Retinal pigment epithelial cell (primary cell): ENCODE measurements at places on chromosomes 13 and 19.

GRCh38 chr13:70424428-70424827 is 316.2 kb upstream of the KLHL1 start:
- no peak for DNase-seq

DNA sequence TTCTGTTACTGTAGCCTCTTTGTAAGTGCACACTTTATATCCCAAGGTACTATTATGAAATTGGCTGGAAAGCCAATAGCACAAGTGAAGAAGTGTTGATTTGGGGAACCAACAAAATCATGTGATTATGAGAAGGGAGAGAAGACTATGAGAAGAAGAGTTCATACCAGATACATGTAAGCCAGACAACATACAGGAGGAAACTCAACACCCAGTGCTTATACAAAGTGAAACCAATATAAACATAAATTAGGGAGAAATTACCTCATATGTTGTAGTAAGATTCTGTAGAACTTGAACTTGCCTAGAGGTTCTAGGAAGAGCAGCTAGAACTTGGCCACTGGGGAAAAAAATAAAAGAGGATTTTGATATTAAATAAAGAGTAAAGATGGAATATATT is 17.4 kb downstream of the CPB2 start:
- DNase-seq, result no peak

DNA sequence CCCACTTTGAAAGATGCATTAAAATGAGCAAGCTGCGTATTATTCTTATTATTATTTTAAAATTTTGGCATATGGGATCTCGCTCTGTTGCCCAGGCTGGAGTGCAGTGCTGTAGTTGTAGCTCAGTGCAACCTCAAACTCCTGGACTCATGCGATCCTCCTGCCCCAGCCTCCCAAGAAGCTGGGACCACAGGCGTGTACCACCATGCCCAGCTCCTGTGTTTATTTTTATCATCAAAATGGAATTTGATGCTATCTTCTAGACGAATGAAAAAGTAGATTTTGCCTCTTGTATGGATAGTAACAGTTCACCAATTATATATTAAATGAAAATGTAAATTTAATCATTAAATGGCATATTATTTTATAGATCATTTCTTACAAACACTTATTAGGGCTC is 43.6 kb downstream of the COL4A1 start:
- DNase-seq, result no peak

GRCh38 chr13:98878486-98879126 is 99.3 kb downstream of the DOCK9 start:
- no peak for DNase-seq

GRCh38 chr13:28031896-28032288 is 43.4 kb upstream of the URAD start:
- DNase-seq, result no peak

- no peak for DNase-seq
Measured at GRCh38 chr13:112836940-112837339, 132.1 kb upstream of the MCF2L start.

DNA sequence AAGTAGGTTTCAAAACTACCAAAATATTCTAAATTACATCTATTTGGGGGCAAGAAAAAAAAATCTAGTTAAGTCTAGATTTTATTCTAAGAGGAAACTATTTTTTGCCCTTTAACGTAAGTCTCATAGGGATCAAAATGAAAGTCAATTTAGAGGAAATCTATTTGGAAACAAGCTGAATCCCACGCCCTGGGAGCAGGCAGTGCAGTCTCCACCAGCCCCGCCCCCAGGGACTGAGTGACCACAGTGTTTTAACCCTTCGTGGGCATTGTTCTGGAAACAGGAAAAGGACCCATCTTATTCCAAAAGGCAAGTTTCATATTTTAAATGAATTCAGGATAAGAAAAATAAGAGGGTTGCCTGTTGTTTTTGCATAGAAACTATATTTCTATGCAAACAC is 209.7 kb downstream of the SPRY2 start:
- peak; percentile 73 for DNase-seq

DNA sequence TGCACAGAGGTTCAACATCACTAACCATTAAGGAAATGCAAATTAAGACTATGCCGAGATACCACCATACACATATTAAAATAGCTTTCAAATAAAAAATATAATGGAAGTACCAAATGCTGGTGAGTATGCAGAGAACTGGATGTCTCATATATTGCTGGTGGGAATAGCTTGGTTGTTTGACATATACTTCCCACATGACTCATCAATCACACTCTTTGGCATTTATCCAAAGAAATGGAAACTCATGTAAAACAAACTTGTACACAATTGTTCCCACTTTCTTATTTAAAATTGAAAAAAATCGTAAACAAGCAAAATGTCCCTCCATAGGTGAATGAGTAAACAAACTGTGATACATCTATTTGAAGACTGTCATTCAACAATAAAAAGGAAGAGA is 982.6 kb upstream of the ATXN8OS start:
- peak; percentile 2 for DNase-seq

DNA sequence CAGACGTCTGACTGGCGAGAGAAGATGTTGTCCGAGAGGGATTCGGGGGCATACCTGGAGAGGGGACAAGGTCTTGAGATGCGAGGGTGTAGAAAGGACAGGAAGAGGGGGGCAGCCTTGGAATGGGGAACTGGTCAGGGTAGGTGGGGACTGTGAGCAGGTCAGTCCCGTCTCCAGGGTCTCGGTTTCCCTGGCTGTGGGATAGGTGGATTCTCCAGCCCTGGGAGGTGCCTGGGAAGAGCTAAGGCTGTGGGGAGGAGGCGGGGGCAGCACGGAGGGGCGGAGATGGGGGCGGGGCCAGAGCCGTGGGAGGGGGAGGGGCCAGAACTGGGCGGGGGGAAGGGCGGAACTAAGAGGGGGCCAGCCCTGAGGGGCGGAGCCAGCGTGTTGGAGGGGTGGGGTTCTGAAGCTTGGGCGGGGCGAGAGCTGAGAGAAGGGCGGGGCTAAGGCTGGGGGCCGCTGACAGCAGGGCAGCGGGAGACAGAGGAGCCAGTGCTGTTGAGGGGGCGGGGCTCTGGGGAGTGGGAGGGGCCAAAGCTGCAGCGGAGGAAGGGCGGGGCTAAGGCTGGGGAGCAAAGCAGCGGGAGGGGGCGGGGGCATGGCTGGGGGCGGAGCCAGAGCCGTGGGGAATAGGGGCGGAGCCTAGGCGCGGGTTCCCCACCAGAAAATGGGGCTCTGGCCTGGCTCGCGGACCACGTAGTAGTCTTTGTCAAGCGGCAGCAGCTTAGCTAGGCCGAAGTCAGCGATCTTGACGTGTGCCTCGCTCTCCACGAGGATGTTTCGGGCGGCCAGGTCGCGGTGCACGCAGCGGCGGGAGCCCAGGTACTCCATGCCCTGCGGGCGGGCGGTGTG is 9.5 kb upstream of the INSL3 start:
- DNase-seq, result peak; percentile 59

DNA sequence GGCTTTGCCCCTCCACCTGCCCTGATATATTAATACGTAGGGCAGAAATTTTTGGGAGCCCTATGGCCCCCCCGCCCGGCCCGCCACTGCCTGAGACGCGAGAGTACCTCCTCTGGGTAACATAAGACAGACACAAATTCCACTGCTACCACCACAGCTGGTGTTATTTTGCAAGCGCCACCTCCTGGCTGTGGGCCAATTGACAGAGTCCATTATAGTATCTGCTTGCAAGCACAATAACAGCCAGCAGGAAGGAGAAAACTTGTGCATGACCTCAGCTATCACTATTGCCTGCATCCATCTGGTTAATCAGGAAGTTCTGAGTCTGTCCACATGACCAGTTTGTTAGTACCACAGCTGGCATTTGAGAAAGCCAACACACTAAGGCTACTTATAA is 25.3 kb upstream of the OR10H2 start:
- DNase-seq, result no peak

GRCh38 chr19:10769533-10770491 is 51.9 kb downstream of the DNM2 start:
- DNase-seq, result no peak

DNA sequence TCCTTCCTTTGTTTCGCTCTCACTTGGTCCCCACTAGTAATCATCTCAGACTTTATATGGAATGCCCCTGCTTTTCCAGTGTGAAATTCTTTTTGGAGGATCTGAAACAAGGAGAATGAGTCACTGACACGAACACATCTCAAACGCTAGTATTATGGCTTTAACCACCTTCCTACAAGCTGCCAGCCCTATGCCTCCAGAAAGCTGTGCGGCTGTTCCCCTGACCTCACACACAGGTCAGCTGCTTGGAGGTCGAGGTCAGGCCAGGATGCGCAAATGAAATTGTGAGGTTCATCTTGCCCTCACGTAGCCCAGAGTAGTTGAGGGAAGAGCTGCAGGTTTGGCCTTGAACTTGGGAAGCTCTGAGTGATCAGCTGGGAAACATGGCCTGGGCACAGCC is 449.8 kb downstream of the FGF9 start:
- no peak for DNase-seq

DNA sequence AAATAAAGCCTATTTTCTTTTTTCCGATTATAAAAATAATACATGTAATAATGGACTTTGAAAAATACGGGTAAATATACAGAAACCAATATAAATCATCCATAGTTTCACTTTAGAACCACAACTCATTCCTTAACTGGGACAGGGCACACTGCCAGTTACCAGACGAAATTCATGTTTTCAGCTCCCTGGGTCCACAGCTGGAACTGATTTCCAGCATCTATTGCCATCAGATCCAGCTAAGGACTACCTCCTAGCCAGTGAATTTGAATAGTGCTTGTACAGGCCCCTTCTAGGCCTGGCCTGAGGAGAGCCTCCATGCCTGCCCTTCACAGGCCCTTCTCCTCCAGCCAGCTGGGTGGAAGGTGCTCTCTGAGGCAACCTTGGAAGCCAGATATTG is 30.0 kb upstream of the ATP12A start:
- DNase-seq, result no peak

DNA sequence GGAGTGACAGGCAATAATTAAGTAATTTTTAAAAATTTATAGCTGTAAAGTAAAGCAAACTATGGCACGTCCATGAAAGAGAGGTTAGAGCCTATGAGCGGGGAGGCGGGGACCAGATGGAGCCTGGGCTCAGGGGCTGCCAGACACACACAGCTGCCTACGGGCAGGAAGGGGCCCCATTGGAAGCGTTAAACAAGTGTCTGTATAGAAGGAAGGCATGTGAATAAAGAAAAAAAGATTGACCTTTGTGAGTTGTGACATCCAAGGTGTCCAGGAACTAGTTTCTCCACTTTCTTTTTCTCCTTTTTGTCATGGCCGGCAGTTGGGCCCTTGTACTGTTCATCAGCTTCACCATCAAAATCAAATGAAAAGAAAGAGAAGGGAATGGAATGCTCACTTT is 56.8 kb downstream of the LRCH1 start:
- DNase-seq, result no peak

DNA sequence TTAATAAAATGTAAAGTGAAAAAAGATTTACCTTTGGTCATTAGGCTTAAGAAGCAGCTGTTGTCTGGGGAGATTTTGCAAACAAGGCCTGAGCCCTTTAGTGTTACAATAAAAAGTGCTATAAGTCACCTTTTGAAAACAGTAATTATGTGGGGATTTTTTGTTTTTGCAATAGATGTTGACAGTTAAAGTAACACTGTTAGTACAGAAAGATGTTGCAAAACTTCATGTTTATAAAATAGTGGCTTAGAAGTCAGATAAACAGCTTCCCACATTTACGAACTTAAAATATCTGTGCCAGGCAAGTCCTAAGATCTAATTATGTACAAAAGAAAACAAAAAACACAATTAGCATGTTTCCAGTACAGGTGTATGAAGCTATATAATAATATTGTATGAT is 138.0 kb upstream of the IRS2 start:
- DNase-seq, result no peak

GRCh38 chr19:31352296-31352781 is 3.1 kb upstream of the TSHZ3 start:
- DNase-seq, result no peak

- no peak for DNase-seq
Measured at GRCh38 chr19:15666883-15667282, 6.0 kb upstream of the CYP4F12 start.

DNA sequence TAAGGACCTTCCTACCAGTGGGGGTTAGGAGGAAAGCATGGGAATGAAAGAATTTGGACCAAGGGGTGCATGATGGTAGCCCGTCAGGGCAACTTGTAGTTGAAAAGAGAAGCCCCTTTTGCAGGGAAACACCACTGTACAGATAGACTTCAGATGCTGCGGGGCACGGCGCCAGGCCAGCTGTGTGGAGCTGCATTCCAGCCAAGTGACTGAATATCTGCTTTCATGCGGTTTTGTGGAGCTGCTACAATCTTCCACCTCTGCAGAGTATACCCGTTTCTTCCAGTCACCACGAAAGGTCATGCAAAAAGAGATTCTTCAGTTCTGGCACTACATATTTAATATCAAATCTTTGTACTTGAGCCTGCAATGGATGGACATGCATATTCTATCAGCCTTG is 104.7 kb downstream of the RGCC start:
- no peak for DNase-seq

GRCh38 chr19:3646336-3647092 is 19.9 kb upstream of the CACTIN start:
- no peak for DNase-seq

GRCh38 chr19:2062389-2062729 is 11.3 kb upstream of the MKNK2 start:
- DNase-seq, result no peak

GRCh38 chr13:113536461-113537110 is 46.1 kb upstream of the DCUN1D2 start:
- no peak for DNase-seq

- no peak for DNase-seq
Measured at GRCh38 chr13:28718196-28718542, 601 bp downstream of the SLC46A3 start.

- DNase-seq, result peak; percentile 19
Measured at GRCh38 chr19:53927739-53928138, 18.7 kb downstream of the CACNG7 start.

- no peak for DNase-seq
Measured at GRCh38 chr13:111353508-111353907, 33.1 kb downstream of the TEX29 start.

- DNase-seq, result no peak
Measured at GRCh38 chr13:73667756-73668155, 466.4 kb downstream of the KLF12 start.

GRCh38 chr19:2381148-2381820 is 21.2 kb downstream of the TMPRSS9 start:
- no peak for DNase-seq

- no peak for DNase-seq
Measured at GRCh38 chr13:86155756-86156155, 356.5 kb upstream of the SLITRK6 start.

GRCh38 chr13:72530471-72530870 is 197.0 kb downstream of the MZT1 start:
- peak; percentile 40 for DNase-seq

DNA sequence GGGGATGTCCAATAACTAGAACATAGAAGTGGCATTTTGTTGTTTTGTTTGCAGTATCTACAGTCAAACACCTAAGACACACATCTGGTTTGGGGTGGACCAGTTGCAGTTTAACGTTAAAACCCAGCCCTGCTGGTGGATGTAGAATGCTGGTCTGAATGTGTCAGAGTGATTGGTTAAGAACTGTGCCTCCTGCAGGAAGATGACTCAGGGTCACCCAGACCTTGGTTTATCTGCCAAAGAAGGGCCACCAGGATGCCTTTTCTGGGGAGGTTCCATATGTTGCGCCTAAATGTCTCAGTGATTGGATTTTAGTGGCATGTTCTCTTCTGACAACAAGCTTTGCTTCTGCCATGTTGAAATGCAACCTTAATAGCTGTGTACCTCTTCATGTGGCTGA is 23.1 kb downstream of the ZNF536 start:
- no peak for DNase-seq

- no peak for DNase-seq
Measured at GRCh38 chr19:4352701-4353121, 9.3 kb downstream of the MPND start.

GRCh38 chr13:110677731-110678545 is 28.0 kb downstream of the CARS2 start:
- DNase-seq, result no peak

- DNase-seq, result peak; percentile 94
Measured at GRCh38 chr13:98557937-98558792, 18.7 kb downstream of the STK24 start.
